ENCODE measurements at places on chromosomes 7 and 10. TPM values are rescaled to one million over a fixed set of nuclear protein-coding genes. Genes with fewer than 3 reads are reported as not detected.

FAM25C gene
- total RNA-seq: not detected

SMO gene
- total RNA-seq: 0.20 TPM

NUPR2 gene
- not detected for total RNA-seq

PAX4 gene
- not detected for total RNA-seq

CCDC146 gene
- total RNA-seq: 0.49 TPM

CYP3A4 gene
- not detected for total RNA-seq

PDZD7 gene
- 0.37 TPM for total RNA-seq

NEUROG3 gene
- total RNA-seq: not detected

MAD1L1 gene
- total RNA-seq: 40.2 TPM

ZYX gene
- 81.5 TPM for total RNA-seq

CTAGE4 gene
- 2.2 TPM for total RNA-seq

ATG9B gene
- 4.0 TPM for total RNA-seq

EPDR1 gene
- 1.6 TPM for total RNA-seq

ANKRD2 gene
- 0.26 TPM for total RNA-seq

NME8 gene
- not detected for total RNA-seq

ANKRD26 gene
- total RNA-seq: 6.6 TPM

STEAP4 gene
- total RNA-seq: not detected

EZH2 gene
- total RNA-seq: 132 TPM

DNA sequence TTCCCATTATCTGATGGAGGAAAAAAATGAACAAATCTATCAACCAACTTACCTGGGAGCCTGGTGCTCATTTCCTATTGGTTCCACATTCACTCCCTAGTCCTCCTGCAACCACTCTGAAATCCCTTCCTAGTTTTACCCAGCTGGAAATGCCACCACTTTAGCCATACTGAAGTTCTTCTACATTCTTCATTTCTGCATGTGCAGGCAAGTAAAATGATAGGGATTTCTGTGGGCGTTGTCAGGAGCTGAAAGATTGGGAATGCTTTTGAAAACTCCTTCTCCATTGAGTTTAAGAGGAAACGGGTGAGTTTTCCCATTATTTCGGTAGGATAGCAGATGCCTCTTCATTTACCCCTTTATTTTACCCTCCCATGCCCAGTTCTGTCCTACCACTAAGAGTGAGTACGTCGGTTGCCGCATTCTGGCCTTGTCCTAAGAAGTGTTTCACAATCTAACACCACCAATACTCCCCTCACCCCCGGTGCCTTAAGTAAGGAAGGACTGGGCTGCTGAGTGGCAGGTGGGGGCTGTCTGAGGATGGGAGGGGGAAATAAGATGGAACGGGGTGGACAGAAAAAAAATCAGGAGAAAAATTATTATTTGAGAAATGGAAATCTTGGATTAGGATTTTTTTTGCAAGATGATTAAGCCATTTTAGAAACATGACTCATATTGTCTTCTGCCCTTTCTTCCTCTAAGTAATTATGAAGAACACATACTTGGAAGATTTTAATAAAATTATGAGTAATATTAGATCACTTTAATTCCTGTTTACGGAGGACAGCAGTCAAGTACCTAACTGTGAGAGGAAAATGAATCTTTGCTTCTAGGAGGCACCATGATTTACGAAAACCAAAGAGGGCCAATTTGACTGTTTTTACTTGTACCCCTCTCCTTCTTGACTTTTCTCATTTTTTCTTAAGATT lies 13.2 kb upstream of the TAS2R60 start:
- no peak for DNase-seq

GRCh38 chr10:58513188-58514110 lies 777 bp downstream of the BICC1 start:
- no peak for DNase-seq

- DNase-seq: no peak
These were observed 119.9 kb upstream of the THSD7A start for GRCh38 chr7:11951909-11952308.

DNA sequence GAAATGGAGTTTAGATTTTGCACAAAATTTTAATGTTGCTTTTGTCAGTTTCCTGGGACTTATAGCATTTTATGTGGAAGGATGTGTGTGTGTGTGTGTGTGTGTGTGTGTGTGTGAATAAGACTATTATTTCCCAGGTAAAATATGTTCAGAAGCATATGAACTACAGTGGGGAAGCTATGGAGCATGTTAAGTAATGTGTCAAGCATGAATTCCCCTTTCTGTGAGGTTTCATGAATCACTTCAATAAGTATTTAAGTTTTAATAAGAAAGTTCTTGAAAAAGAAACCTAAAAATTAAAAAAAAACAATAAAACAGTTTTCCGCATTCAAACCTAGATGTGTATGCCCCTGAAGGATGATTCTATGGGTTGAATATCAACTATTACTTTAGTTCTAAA lies 693 bp downstream of the CREB5 start:
- no peak for DNase-seq

GRCh38 chr7:93751421-93751820 lies 139.1 kb downstream of the TFPI2 start:
- no peak for DNase-seq

DNA sequence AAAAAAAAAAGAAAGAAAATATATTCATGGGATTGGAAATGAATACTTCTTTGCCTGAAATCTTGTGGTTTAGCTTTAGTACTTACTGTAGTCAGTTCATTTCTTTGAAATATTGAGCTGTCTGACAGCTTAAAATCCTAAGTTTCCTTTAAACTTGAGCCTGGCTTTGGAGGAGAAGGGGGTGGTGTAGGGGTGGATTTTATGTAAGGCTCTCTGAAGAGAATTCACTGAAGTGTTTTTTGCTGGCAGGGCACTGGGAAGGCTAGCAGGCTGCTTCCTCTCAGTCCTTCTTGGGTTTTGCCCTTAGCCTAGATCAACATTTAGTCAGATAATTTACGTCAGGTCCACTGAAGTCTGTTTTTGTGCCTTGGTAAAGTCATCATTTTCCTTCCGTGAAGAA lies 516.5 kb downstream of the AUTS2 start:
- no peak for DNase-seq

- no peak for DNase-seq
These were observed 390.3 kb downstream of the KCNMA1 start for GRCh38 chr10:77247031-77247990.

DNA sequence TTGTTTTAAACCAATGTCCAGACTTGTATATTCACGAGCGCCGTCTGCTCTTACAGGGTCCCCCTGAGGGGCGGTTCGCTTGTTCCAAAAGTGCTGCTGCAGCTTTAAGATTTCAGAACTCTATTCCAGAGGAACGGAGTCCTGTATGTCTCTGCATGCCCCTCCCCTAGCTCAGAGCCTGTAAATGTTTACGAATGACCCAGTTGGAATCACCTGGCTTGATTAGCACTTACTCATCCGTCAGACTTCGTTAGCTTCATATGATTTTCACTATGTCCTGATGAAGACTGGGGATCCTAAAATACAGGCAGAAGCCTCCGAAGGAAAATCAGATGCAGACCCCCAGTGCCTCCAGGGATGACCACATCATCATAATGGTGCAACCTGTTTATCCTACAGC lies 4.5 kb upstream of the CHST15 start:
- DNase-seq: no peak

GRCh38 chr10:113356794-113357680 lies 195.8 kb upstream of the HABP2 start:
- no peak for DNase-seq

- DNase-seq: peak; percentile 28
These were observed 281.1 kb downstream of the CCDC3 start for GRCh38 chr10:12720217-12720981.

DNA sequence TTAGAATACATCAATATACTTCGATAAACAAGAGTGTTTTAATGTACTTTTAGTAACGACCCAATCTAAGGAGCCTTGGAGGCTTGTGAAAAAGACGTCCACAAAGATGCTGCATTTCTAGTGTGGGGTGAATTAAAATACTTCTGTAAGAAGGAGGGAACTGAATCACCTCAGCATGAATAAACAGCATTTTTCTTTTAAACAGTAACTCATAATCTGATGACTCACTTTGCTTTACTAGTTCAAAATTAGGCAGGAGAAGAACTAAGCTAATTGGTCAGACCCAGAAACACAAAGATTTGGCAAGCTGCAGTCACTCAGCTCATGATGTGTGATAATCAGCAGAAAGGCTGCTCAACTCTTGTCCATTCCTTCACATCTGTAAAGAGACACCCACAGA lies 24.2 kb downstream of the NCOA4 start:
- DNase-seq: no peak

DNA sequence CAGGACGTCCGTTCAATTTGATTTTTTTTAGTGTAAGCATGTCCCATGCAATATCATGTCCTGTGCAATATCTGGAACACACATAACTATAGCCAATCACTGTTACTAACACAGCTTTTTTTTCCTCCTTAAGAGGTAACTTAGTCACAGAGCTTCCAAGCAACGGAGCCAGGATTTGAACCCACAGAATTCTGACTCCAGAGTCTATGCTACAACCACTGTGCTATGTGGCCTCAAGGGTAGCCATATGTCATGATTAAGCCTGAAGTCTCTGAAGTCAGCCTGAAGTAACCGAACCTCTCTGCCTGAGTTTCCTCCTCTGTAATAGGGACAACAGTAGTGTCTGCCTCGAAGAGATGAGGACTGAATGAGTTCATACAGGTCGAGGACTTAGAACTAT lies 42.2 kb upstream of the TCF7L2 start:
- no peak for DNase-seq

DNA sequence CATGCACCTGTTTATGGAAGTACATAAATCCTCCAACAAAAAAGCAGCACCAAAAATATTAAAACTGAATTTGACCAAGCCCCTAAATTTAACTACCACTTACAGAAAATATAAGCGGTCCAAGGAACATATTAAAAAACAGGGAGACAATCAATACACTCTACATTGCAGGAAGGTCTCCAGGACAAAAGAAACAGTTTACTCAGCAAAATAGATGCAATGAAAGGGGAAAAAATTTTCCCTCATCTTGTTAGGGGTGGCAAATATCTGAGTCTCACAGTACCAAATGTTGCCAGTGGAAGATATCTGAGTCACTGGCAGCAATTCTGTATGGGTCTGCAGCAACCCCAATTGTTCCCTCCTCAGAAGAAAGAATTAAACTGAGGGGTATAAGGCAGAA lies 50.4 kb downstream of the NAMPT start:
- DNase-seq: no peak

DNA sequence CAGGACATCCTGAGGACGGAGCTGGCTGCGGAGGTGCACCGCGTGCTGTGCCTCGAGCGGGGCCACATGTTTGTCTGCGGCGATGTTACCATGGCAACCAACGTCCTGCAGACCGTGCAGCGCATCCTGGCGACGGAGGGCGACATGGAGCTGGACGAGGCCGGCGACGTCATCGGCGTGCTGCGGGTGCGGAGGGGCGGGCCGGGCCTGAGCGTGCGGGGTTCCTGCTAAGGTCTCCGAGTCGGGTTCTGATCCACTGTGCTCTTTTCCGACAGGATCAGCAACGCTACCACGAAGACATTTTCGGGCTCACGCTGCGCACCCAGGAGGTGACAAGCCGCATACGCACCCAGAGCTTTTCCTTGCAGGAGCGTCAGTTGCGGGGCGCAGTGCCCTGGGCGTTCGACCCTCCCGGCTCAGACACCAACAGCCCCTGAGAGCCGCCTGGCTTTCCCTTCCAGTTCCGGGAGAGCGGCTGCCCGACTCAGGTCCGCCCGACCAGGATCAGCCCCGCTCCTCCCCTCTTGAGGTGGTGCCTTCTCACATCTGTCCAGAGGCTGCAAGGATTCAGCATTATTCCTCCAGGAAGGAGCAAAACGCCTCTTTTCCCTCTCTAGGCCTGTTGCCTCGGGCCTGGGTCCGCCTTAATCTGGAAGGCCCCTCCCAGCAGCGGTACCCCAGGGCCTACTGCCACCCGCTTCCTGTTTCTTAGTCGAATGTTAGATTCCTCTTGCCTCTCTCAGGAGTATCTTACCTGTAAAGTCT lies 10.4 kb downstream of the ATG9B start:
- DNase-seq: peak; percentile 94

- DNase-seq: no peak
These were observed 18.7 kb downstream of the GRID1 start for GRCh38 chr10:86347856-86348255.

DNA sequence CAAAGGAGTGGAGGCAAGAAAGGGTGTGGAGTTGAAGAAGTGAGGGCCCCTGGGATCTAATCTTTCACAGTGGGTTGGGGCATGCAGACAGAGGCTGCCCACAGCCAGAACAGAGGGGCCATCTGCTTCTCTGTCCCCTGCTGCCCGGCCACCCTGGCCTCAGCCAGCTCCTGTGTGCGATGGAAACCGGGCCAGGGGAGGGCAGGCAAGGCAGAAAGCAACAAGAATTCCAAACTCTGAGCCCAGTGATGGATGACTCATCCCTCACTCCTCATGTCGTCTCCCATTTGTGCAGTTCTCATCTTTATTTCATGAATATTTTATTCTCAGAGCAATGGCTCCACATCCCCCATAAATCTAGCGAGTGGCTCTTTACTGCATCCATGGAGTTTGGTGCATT lies 757.1 kb downstream of the GRID1 start:
- DNase-seq: no peak

- DNase-seq: peak; percentile 78
These were observed 8.0 kb downstream of the PSD start for GRCh38 chr10:102410429-102411073.

- DNase-seq: no peak
These were observed 101.4 kb downstream of the MAD1L1 start for GRCh38 chr7:2131341-2131740.

GRCh38 chr7:116999311-116999710 lies 46.0 kb downstream of the ST7 start:
- DNase-seq: no peak

GRCh38 chr7:137695942-137696341 lies 150.8 kb downstream of the DGKI start:
- DNase-seq: no peak

GRCh38 chr10:131475043-131475442 lies 163.5 kb upstream of the TCERG1L start:
- no peak for DNase-seq

- no peak for DNase-seq
These were observed 208.4 kb upstream of the ZMIZ1 start for GRCh38 chr10:78860260-78860914.

GRCh38 chr7:5349005-5349380 lies 66.2 kb downstream of the SLC29A4 start:
- no peak for DNase-seq

GRCh38 chr10:3566627-3567026 lies 218.4 kb downstream of the KLF6 start:
- peak; percentile 7 for DNase-seq

DNA sequence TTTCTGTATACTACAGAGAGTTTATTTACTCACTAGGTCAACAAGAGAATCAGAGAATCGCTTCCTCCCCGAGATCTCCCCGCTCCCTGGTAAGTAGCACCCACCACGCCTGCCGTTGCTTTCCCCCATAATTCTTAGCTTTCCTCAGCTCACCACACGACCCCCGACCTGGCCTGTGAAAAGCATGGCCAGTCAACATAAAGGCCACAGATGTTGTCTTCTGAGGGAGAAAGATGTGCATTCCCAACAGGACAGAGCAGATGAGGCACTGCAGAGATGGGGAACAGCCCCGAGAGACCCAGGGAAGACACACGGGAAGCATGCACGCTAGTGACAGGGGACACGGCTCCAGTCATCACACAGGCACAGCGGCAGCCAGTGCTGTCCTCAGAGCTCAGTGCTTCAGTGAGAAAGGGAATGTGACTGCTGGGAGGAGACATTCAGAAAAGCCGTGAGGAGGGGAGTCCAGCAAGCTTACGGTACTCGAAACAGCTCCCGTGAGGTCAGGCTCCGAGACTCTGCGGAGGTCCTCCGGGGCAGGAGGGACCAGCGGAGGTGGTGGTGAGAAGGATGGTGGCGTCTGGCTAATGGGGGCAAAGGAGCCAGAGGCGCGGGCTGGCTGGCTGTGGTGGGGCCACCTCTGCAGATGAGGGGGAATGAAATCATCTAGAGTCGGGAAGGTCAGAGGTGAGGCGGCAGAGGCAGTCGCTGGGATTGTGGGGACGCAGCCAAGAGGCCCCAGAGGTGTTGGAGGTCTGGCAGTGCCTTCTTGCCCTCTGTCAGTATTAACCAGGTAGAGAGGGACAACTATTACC lies 123.4 kb upstream of the PDLIM1 start:
- no peak for DNase-seq
